ENCODE measurements at places on chromosomes 3 and 15.

DNA sequence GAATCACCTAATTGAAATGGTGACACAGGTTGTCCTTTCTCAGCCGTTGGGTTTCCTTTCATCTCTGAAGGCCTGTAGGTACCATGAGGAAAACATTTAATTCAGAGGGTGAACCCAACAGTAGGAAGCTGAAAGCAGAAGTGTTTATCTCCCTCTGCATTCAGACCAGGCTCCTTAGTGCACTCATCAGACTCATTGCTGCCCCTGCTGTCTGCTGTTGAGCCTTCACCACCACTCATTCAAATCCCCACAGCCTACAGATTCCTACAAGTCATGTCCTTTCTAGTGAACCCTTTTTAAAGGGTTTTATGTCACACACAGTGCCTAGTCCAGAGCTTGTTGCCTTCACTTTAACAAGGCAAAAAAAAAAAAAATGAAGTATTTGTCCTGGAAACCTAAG is 13.4 kb downstream of the WDR48 start:
- DNase-seq, result no peak

DNA sequence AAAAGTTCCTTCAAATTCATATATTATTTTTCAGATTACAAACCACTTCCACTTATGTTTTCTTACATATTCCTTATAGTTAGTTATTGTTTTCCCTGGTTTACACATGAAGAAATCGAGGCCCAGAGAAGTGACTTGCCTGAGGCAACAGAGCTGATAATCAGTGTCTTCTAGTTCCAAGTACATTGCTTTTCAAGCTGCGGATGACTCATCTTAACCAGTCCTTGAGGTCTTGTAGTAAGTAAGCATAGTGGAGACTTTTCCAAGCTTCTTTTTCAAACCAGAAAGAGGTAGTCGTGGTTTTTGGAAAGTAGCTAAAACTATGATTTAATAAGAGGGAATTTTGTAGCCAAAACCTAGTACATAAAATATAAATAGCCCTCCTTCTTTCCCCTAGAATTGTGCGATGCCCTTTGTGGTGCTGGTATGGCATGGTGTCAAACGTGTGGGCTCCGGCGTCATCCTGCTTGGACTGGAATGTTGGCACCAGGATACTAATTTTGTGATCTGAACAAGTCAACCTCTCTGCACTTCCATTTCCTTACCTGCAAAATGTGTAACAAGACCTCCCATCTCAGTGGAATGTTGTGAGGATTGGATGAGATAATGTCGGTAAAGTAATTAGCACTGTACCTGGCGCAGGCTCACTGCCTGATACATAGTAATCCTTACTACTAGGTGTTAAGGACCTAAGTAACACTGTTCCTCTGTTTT is 19.0 kb upstream of the DLG1 start:
- no peak for DNase-seq

- no peak for DNase-seq
Measured at GRCh38 chr3:181279239-181279565, 289.7 kb upstream of the DNAJC19 start.

- no peak for DNase-seq
Measured at GRCh38 chr15:56628893-56629532, 104.3 kb downstream of the ZNF280D start.

- no peak for DNase-seq
Measured at GRCh38 chr15:79629687-79630086, 197.6 kb downstream of the MINAR1 start.
